T-helper 2 cell (primary cell): ENCODE measurements at places on chromosomes 2 and 18.

DNA sequence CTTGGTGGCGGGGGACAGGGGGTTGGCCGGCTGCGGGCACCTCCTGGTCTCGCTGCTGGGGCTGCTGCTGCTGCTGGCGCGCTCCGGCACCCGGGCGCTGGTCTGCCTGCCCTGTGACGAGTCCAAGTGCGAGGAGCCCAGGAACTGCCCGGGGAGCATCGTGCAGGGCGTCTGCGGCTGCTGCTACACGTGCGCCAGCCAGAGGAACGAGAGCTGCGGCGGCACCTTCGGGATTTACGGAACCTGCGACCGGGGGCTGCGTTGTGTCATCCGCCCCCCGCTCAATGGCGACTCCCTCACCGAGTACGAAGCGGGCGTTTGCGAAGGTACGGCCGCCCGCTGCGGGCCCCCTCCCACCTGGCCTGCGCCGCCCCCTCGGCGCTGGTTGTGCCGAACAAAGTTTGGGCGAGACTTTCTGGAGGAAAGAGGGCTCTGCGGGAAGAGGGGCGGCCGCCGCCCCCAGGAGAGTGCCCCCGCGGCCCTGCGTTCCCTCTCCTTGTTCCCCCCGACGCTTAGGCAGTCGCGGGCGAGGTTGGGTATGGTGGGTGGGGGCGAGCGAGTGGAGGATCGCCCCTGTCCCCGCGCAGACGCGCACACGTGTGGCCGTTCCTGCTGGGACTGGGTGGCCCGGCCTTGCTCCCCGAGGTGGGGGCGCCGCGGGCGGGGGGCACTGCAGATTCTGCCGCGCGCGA is 866 bp downstream of the CRIM1 start:
- peak; percentile 5 for DNase-seq

- DNase-seq, result no peak
These were observed 711.4 kb upstream of the ACVR2A start for GRCh38 chr2:147133286-147133908.

- DNase-seq, result no peak
These were observed 135.6 kb downstream of the SMAD7 start for GRCh38 chr18:48815179-48815515.

- DNase-seq, result no peak
These were observed 92.0 kb downstream of the USP40 start for GRCh38 chr2:233474308-233475160.

DNA sequence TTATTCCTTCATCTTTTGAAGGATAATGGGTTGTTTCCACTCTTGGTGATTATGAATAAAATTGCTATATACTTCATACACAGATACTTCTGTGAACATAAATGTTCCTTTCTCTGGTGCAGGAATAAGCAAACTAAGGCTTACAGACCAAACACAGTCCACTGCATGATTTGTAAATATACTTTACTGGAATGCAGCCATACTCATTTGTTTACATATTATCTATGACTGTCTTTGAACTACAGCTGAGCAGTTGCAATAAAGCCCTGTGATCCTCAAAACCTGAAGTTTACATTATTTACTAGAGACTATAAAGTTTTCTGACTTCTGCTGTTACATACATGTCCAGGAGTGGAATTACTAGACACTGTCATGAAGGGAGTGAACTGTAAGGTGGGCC is 381.0 kb upstream of the CNTNAP5 start:
- no peak for DNase-seq

- DNase-seq, result no peak
These were observed 95.7 kb downstream of the ICOS start for GRCh38 chr2:204032301-204032700.

DNA sequence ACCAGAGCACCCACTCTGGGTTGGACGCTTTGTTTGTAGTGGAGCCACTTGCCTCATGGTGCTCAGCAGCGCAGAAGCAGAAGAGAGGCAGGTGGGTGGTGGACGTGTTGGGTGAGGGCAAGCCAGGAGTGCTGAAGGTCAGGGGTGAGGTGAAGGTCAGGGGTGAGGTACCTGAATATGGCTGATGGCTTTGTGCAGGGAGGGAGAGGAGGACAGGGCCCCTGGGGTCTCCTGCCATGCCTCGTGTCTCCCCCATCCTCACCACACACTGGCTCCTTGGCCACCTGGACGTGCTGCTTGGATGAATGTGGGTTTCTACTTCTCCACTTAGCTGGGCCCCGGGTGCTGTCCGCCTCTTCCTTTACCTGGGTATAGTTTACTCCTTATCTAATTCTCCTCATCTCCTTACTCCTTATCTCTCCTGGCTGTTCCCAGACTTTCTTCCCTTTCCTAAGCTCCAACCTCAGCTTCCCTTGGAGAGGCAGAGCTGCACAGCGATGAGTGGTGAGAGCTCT is 68.1 kb downstream of the DYSF start:
- DNase-seq, result no peak

- DNase-seq, result no peak
These were observed 144.5 kb downstream of the ACKR3 start for GRCh38 chr2:236714080-236714479.

- no peak for DNase-seq
These were observed 57.8 kb upstream of the HS6ST1 start for GRCh38 chr2:128376241-128377041.

DNA sequence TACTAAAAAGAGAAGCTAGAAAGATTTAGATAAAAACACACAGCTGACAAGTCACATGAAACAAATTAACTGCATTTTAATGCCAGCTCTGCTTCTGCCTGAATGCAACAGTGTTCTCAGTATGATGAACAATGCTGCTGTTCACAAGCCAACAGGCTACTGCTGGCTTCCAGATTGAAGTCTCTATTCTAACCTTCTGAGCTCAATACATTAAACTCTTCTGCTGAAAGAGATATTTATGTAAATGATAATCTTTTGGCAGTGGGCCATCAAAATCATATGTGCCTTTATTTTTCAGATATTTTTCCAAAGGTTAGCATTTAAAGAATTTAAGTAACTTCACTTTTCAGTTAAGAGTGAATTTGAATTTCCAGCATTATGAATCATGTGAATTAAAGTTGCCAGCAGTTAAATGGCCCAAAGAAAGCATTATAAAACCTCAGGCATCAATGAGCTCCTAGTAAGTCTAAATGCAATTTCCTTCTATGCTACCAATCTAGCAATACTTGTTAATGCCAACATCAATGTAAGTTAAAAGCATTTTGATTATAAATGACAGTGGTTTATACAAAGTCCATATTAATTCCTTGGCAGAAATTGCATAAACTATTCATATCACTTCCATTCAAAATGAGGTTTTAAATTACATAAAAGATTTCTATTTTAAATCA is 72.4 kb downstream of the ID2 start:
- DNase-seq, result no peak

DNA sequence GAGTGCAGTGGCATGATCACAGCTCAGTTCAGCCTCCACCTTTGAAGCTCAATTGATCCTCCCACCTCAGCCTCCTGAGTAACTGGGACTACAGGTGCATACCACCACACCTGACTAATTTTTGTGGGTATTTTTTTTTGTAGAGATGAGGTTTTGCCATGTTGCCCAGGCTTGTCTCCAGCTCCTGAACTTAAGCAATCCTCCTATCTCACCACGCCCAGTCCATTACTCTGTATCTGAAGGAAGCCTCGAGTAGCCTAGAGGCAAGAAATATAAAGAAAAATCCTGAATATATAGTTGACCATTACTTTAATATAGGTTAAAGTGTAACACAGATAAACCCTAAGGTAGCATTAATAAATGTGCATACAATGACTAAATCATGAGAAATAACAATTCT is 686.8 kb upstream of the PIK3C3 start:
- no peak for DNase-seq

DNA sequence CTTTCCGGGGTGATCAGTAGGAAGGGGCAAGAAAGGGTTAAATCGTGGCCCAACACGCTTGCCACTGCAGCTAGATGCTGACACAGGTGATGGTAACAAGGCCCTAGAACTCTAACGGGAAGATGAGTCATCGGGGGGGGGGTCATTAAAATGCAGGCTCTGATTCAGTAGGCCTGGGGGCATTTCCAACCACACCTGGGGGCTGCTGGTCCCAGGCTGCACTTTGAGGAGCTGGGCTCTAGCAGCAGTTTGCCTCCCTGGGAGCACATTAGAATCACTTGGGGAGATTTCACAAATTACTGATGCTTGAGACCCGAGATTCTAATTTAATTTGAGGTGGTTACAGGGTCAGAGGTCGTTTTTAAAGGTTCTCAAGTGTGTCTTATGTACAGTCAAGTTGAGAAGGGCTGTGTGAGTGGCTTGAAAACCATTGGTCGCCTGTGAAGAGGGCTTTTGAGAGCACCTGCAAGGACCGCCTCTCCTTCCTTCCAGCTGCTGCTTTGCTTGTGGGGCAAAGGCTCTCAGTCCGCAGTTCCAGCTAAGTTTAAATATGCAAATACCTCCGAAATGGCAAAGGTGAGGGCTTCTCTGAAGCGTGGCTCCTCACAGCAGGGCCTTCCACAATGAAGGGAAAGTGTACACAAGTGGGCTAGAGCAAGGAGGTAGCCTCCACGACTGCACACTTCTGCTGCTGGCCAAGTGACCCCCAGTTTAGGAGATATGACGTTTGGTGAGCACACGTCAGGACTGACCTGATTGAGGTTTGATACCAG is 128.0 kb upstream of the MSH6 start:
- DNase-seq, result no peak

GRCh38 chr2:61218817-61219170 is 56.8 kb downstream of the C2orf74 start:
- DNase-seq, result no peak

DNA sequence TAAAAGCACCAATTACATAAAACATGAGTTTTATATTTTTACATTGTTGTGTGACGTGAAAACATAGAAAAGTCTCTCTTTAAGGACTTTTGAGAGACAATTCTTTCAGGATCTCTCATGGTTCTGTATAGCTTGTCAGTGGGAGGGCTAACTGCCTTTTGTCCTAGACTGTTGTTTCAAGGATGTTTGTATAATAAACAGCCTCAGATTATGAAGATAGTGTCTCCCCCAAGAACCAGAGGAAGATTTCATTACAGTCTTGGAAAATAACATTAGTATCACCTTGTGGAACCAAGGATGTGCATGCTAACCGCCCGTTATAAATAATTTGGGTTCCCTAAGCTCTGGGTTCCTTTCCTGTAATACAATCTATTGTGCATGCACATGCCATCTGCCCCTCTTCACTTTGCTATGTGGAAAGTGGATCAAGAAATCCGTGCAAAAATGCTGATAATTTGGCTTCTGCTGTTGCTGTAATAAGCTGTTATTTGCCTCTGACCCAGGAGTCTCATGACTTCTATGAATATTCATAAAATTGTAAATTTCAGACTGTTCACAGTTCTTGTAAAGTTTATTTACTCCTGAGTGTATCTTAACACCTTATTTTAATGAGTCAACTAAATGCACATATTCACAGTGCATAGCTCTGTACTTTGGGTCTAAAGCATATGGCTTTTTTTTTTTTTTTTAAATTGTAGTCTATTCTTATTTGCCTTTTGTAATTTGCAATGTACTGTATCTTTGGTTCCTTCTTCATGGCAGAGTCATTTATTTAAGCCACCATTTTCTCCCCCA is 265.5 kb downstream of the PTH2R start:
- DNase-seq, result no peak

DNA sequence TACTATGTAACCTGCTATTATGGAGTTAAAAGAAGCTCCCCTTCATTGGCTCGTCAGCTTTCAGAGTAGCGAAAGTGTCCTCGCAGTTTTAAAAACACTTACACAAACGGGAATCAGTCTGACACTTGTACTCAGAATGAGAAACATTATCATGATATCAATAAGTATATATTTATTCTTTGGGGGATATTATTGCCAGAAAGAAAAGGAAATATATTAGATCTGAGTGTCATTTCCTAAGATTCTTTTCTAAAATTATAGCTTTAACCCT is 584.5 kb downstream of the ZEB2 start:
- DNase-seq, result no peak

GRCh38 chr18:56696966-56697365 is 45.8 kb downstream of the WDR7 start:
- no peak for DNase-seq

DNA sequence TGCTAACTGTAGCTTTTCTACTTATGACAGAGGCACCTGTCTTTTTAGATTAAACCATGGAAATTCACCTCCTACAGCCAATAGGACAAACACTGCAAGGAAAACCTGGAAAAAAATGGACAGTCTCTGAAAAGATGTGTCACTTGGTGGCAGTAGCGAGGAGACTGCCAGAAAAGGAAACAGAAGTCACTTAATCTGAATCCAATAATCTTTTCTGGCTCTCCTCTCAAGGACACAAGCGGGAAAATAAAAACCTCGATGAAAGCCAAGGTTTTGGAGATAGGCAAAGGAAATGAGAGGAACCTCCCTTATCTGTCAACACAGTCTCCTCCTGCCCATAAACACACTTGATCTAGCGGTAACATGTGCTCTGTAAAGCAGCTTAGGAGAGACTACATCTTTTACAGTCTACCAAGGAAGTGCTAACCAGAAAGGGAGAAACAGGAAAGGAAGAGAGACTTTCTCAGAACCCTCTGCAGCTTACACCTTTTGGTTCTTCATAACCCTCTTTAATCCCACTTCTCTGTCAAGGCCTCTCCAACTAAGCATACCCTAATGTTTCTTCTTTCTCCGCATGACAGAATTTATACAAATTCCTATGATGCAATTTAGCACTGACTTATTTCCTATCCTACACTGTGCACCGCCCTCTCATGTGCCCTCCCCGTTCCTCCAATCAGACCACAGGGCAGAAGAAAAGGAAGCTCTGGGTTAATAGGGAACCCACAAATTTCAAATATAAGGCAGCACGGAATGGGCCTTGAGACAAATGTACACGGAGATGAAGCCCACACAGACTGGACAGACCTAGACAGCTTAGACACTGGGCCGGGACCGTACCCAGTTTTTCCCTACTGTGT is 52.8 kb downstream of the CLASP1 start:
- no peak for DNase-seq

DNA sequence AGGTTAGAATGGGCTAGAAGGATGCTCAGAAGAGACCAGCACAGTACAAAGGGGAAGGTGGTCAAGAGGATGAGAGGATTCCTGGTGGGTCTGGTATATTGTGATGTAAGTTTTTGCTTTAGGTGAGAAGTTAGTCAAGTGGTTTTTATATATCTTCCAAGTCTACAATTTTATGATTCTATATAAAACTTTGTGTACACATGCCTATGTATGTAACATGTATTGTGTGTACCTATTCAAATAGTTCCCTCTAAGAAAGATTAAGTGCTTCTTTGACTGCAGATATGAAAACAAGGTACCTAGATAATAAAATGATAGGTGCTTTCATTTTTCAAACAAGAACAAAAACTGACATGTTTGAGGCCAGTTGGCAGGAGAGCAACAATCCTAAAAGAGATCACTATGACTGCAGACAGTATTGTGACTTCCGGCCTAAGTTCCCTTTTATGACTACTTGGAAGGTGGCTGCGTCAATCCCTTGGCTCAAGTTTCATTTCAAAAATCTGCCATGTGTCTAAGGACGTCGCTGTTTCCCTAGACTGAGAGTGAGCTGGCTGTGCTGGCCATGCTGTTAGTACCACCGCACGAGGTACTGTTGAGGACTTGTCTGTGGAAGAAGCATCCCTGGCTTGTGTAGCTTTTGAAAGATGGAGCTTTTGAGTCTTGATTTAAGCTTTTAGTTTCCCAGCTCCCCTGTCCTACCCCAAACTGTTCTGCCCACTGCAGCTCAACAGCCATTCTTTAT is 123.1 kb downstream of the PRPF40A start:
- no peak for DNase-seq

GRCh38 chr2:88114889-88115288 is 13.0 kb downstream of the FABP1 start:
- DNase-seq, result no peak
